A549 treated with dexamethasone at 1 μM for 4 hours (cell line): ENCODE measurements at places on chromosomes 1 and 21. TPM values are rescaled to one million over a fixed set of nuclear protein-coding genes. Genes with fewer than 3 reads are reported as not detected.

CACNA1S gene
- 0.01 TPM in 1 of 5 replicates, not detected in the others for total RNA-seq

SNIP1 gene
- total RNA-seq: 11.7 to 17.3 TPM (median 14.4 TPM) in 5 replicates

IFI44L gene
- total RNA-seq: 0.02 to 0.05 TPM (median 0.02 TPM) in 3 of 5 replicates, not detected in the others

VWA5B1 gene
- total RNA-seq: not detected in 5 replicates

LRRC71 gene
- total RNA-seq: 0.08 to 0.12 TPM (median 0.10 TPM) in 5 replicates

PLD5 gene
- total RNA-seq: 1.6 to 2.6 TPM (median 2.4 TPM) in 5 replicates

MCOLN2 gene
- 1.9 to 2.4 TPM (median 2.3 TPM) in 5 replicates for total RNA-seq

OR6K3 gene
- not detected in 5 replicates for total RNA-seq

FCRL4 gene
- total RNA-seq: not detected in 5 replicates

RABIF gene
- total RNA-seq: 13.7 to 15.4 TPM (median 14.3 TPM) in 5 replicates

NTMT2 gene
- not detected in 5 replicates for total RNA-seq

RBP7 gene
- 4.5 to 6.1 TPM (median 5.4 TPM) in 5 replicates for total RNA-seq

CLCA4 gene
- not detected in 5 replicates for total RNA-seq

PRSS38 gene
- not detected in 5 replicates for total RNA-seq

LIPI gene
- not detected in 5 replicates for total RNA-seq

RHCE gene
- 0.09 TPM in 1 of 5 replicates, not detected in the others for total RNA-seq

ALX3 gene
- not detected in 5 replicates for total RNA-seq

ZNF678 gene
- 1.2 to 1.7 TPM (median 1.6 TPM) in 5 replicates for total RNA-seq

NUP210L gene
- 0.02 to 0.06 TPM in 2 of 5 replicates, not detected in the others for total RNA-seq

TNFRSF9 gene
- total RNA-seq: 2.3 to 3.7 TPM (median 2.9 TPM) in 5 replicates

CFAP410 gene
- 5.1 to 8.7 TPM (median 6.7 TPM) in 5 replicates for total RNA-seq

IGSF3 gene
- 13.2 to 19.3 TPM (median 18.6 TPM) in 5 replicates for total RNA-seq

RNU1-2 gene
- total RNA-seq: 10.6 TPM in 1 of 5 replicates, not detected in the others

NFIA gene
- 6.5 to 13.1 TPM (median 12.2 TPM) in 5 replicates for total RNA-seq

TMCC2 gene
- 1.2 to 1.7 TPM (median 1.5 TPM) in 5 replicates for total RNA-seq

AADACL3 gene
- total RNA-seq: not detected in 5 replicates

DNAH14 gene
- 12.7 to 16.2 TPM (median 13.4 TPM) in 5 replicates for total RNA-seq

SPRR2G gene
- total RNA-seq: not detected in 5 replicates

FCRL2 gene
- total RNA-seq: not detected in 5 replicates

AURKAIP1 gene
- total RNA-seq: 116 to 165 TPM (median 153 TPM) in 5 replicates

IFNLR1 gene
- 0.88 to 1.3 TPM (median 1.0 TPM) in 5 replicates for total RNA-seq

MIER1 gene
- total RNA-seq: 8.6 to 13.1 TPM (median 11.3 TPM) in 5 replicates

RAB42 gene
- total RNA-seq: 2.5 to 4.0 TPM (median 3.1 TPM) in 5 replicates

CDK11B gene
- total RNA-seq: 21.9 to 26.1 TPM (median 25.6 TPM) in 5 replicates

LINGO4 gene
- total RNA-seq: not detected in 5 replicates

SAMD13 gene
- 0.35 to 0.81 TPM (median 0.52 TPM) in 5 replicates for total RNA-seq

IGSF21 gene
- not detected in 5 replicates for total RNA-seq

SYPL2 gene
- total RNA-seq: 0.09 to 0.17 TPM (median 0.11 TPM) in 5 replicates

SLC6A9 gene
- total RNA-seq: 8.6 to 15.1 TPM (median 14.3 TPM) in 5 replicates

PRAMEF11 gene
- total RNA-seq: not detected in 5 replicates

KIF14 gene
- total RNA-seq: 7.8 to 12.8 TPM (median 11.5 TPM) in 5 replicates
